ENCODE measurements at places on chromosomes 1 and 21.

- DNase-seq, result no peak
These were observed 30.4 kb downstream of the PLXNA2 start for GRCh38 chr1:208213786-208214185.

GRCh38 chr1:19617376-19617775 lies 26.7 kb upstream of the NBL1 start:
- DNase-seq, result no peak

DNA sequence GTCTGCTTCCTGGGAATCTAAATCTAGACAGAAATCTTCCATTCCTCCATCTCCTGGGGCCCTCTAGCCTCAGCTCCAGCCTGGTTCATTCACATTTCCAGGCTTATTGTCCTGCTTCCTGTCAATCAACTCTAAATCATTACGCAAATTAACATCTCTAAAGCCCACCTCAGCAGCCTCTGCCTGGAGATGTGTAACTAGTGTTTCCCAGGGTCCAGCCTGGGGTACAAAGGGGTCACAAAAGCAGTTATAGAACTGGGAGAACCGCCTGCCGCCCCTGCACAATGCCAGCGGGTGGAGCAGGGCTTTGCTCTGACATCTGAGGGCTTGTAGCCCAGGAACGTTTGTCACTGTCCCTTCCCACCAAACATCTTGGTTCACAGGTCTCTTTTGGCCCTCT lies 373.5 kb downstream of the RRAGC start:
- DNase-seq, result no peak

- no peak for DNase-seq
These were observed 191.3 kb downstream of the BACH1 start for GRCh38 chr21:29490016-29490415.

GRCh38 chr1:239389703-239390102 lies 3.3 kb downstream of the CHRM3 start:
- DNase-seq, result no peak

- DNase-seq, result no peak
These were observed 12.3 kb downstream of the LMX1A start for GRCh38 chr1:165344198-165344597.

DNA sequence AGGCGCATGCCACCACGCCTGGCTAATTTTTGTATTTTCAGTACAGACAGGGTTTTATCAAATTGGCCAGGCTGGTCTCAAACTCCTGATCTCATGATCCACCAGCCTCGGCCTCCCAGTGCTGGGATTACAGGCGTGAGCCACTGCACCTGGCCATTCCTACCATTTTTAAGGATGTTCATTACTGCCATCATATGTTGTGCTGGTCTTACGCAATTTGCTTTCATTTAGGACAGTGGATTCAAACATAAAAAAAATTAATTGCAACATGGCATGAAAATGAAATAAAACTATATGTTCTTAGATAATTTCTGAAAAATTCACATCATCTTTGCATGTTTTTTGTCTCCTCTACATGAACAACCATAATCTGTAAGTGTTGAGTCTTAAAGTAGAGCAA lies 527.7 kb downstream of the LTN1 start:
- no peak for DNase-seq

GRCh38 chr1:18883636-18884418 lies 18.5 kb downstream of the ALDH4A1 start:
- peak; percentile 53 for DNase-seq

DNA sequence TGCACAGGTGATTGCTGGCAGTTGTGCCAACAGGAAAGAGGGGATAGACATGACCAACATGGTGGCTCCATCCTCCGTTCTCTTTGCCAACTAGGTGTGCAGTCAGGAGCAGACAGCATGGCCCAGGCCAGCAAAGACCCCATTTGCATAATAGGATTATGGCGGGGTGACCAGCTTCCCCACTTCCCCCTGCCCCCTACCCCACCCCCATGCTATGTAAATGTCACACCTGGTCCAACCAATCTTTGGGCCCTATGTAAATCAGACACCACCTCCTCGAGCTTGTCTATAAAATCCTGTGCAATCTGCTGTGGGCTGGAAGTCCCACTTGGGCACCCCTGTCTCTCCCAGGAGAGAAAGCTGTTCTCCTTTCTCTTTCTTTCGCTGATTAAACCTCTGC lies 146.0 kb downstream of the SLC30A10 start:
- DNase-seq, result no peak

GRCh38 chr1:82919837-82920236 lies 1079.1 kb downstream of the TTLL7 start:
- DNase-seq, result no peak

- no peak for DNase-seq
These were observed 68.4 kb downstream of the LRRC8D start for GRCh38 chr1:89889323-89889615.

DNA sequence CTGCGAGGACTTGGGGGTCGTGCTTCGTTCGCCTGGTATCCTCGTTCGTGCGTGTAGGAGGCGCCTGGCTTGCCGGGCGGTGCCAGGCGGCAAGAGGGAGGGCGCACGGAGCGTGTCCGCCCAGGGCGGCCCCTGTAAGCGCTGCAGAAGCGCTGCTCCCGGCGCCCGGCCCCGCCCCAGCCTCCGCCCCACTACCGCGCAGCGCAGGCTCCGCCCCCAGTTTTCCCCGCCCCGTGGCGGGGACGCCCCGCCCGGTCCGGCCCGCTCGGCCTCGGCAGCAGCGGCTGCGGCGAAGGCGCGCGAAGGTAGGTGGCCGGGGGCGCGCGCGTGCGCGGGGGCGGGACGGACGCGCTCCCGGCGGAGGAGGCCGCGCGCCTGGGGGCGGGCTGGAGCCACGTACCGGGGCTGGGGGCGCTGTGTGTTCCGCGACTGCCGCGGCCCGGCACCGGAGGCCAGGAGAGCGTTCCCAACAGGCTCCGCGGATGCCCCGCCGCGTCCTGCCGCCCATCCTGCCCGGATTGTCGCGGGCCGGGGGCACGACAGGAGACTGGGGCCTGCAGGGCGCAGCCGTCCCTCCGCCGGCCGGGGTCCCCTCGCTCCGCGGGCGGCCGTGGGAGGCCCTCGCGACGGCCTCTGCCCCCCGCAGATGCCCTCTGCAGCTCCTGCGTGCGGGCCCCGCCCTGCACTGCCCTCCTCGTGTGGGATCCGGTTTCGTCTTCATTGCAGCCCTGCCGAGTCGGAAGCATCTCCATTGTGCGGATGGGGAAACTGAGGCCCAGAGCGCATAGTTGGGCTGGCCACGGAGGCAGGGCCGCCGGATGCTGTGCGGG lies 7.7 kb upstream of the CROCC start:
- DNase-seq, result peak; percentile 95
